NCI-H2081 treated with DMSO at 0.1 percent for 48 hours (cell line): ENCODE measurements at places on chromosomes 1 and 21.
A peak's percentile ranks its signal among the peaks of the same experiment; 100 is the strongest.

DNA sequence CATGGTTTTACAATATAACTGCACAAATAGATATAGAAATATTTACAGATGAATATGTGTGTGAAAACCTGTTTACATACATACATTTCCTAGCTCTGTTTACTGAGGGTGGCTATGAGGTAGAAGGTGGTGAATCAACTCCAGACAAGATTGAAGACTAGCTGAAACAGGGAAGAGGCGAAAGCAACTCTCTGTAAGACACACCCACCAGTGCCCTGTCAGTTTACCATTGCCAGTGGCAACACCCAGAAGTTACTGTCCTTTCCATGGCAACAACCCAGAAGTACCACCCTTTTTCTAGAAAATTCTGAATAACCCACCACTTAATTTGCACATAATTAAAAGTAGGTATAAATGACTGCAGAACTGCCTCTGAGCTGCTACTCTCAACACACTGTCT, 16.7 kb downstream of the TMEM69 start:
- no peak for DNase-seq

GRCh38 chr21:14768042-14768441, 221.9 kb upstream of the SAMSN1 start:
- no peak for DNase-seq

DNA sequence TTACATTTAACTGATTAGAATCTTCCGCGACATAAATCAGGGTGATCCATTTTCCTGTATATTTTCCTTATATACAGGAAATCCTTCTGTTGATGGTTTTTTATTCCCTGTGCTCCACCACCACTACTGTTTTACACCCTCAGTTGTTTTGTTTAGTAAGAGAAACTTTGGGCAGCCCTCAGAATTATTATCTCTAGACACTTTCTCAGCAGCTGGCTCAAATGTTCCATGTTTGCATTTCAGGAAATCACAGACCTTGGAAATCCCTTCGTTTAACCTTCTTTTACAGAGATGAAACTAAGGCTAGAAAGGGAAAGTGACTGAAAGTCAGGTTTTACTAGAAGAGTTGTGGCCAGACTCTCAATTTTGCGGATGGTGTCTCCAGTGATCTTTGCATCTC, 15.2 kb downstream of the ZNF697 start:
- no peak for DNase-seq

GRCh38 chr1:209873067-209873799, 45.5 kb downstream of the UTP25 start:
- no peak for DNase-seq

DNA sequence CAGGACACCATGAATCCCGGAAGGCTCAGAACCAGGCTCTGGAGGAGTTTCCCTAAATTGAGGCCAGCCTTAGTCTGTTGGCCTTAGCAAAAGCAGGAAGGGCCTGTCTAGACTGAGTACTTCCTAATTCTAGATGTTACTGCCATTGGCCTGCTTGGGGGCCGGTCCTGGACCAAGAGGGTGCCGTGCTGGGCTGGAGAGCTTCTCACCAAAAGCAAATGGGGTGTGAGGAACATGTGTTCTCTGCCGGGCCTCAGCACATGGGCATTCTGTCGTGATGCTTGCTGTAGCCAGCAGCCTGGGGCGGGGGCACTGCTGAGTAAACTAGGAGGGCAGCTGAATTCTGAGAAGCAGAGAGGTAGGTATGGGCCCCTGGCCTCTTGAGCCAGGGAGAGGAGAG, 35.7 kb upstream of the MAN1C1 start:
- no peak for DNase-seq

DNA sequence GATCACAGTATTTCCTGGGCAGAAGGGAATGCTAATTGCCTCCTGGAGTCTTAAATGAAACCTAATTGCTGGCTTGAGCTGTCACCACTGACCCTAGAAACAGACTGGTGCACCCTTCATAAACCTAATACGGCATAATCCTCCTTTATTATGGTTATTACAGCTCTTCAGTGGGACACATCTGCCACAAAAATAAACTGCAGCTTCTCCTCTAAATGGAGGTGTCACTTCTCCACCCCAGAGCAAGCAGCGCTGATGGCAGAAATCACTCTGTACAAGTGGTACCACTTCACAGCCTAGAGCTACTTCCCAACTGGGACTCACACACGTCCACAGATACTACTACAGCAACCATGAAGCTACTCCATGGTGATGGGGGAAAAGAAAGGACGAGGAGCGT, 11.1 kb downstream of the PTPN14 start:
- DNase-seq, result peak; percentile 82

- DNase-seq, result no peak
Measured at GRCh38 chr1:20830378-20830777, 43.3 kb upstream of the HP1BP3 start.

- DNase-seq, result no peak
Measured at GRCh38 chr1:183370399-183371058, 47.7 kb downstream of the NMNAT2 start.

GRCh38 chr1:13968361-13968760, 268.4 kb downstream of the PRDM2 start:
- no peak for DNase-seq
